ENCODE measurements at places on chromosomes 3 and 15.

GRCh38 chr15:49410641-49411040 lies 12.4 kb upstream of the FGF7 start:
- no peak for DNase-seq

DNA sequence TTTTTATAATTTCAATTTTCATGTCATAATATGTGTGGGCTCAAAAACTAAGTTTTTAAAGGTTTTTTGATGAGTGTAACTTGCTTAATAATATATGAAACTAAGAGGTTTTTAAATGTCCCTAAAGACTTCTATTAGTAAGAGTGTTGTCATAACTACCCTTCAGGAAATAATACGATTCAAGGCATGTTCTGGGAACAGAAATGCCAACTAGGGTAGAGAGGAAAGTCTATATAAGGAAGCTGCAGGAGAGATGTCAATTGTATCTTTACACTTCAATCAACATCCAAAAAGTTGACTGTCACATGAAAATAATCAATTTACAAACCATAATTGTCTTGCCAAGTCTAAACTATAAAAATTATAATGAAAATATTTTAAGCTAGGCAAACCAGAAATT lies 76.3 kb downstream of the SMARCC1 start:
- DNase-seq = no peak

- no peak for DNase-seq
These were observed at the start of gene NRG4 for GRCh38 chr15:76011627-76012551. Gene NRG4, minus strand, starts transcription at chr15:76012424. Its CDS starts 1,194 bp downstream, at chr15:76011230.

GRCh38 chr15:63945838-63946298 lies 100.4 kb downstream of the DAPK2 start:
- DNase-seq = no peak

- DNase-seq = no peak
These were observed 31.6 kb downstream of the SLC24A1 start for GRCh38 chr15:65653341-65653740.

- no peak for DNase-seq
These were observed 7.3 kb downstream of the ST3GAL6 start for GRCh38 chr3:98770261-98771039.

- no peak for DNase-seq
These were observed 1.3 kb downstream of the FAM43A start for GRCh38 chr3:194686816-194687637.

DNA sequence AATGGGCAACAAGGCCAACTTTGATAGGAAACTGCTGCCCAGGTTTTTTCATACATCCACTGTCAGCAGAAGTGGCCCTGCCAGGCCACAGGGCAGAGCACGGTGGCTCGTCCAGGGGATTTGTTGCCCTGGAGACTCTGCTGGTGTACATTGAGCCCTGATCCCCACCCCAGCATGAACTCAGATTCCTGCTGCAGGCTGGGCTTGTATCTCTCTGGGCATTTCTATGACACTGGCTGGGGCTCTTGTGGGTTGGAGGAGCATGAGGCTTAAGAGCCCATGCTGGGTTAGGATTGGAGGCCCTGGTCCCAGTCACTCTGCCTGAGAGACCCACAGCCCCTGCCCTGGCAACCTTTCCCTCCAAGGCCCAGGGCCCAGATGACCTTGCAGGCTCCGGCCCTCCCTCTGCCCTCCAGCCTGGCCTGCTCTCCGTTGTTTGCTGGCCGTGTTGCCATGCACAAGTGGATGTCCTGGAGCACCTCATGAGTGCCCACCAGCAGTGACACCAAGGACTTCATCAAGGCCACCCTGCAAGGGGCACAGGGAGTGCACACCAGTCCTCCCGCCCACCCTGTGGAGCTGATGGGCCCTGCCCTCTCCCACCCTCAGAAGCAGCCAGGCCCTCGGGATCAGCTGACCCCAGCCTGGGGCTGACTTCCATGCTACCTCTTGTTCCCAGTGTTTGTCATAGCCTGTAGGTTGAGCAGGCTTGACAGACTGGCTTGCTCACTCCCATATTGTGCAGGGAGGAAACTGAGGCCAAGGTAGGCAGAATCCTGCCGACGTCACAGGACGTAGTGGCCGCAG lies 58.2 kb downstream of the ZNF445 start:
- DNase-seq = no peak

- no peak for DNase-seq
These were observed 8.1 kb downstream of the IL1RAP start for GRCh38 chr3:190521998-190522397.

GRCh38 chr3:119635719-119636118 lies 24.7 kb downstream of the POPDC2 start:
- no peak for DNase-seq

DNA sequence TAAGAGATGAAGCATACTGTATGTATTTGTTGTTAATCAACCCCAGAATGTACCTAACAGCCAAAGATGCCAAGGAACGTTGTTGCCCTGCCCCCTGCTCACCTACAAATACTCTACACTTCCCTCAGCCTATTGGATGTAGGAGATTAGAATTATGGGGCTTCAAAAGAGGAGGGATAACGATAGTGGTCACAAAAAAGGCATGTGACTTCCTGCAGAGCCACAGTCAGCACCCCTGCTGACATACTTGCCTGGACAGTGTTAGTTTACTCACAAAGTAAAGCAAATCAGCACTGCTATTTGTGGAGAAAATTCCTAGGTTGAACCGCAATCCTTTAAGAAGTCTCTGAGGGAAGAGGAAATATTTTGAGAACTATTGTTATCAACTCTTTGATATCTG lies 37.9 kb downstream of the PARP15 start:
- no peak for DNase-seq

DNA sequence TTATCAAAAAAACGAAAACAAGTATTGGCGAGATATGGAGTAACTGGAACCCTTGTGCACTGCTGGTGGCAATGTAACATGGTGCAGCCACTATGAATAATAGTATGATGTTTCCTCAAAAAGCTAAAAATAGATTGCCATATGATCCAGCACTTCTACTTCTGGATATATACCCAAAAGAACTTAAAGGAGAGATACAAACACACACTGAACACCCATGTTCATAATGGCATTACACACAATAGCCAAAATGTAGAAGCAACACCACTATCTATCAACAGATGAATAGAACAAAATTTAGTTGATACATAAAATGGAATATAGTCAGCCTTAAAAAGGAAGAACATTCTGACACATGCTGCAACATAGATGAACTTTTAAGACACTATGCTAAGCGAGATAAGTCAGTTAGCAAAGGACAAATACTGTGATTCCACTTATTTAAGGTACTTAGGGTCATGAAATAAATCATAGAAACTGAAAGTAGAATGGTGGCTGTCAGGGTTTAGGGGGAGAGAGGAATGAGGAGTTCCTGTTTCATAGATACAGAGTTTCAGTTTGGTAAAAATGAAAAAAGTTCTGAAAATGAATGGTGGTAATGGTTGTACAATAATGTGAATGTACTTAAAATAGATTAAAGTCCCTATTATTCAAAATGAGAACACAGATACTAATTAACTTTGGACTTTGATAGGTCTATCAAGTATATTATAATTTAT lies 59.4 kb upstream of the IMPG2 start:
- no peak for DNase-seq

GRCh38 chr3:41424543-41425300 lies 225.4 kb downstream of the CTNNB1 start:
- DNase-seq = no peak

GRCh38 chr3:17995769-17996168 lies 253.3 kb upstream of the TBC1D5 start:
- DNase-seq = no peak

- DNase-seq = no peak
These were observed 921.9 kb downstream of the SQOR start for GRCh38 chr15:46556559-46557379.

GRCh38 chr3:60757724-60758123 lies 493.5 kb downstream of the FHIT start:
- DNase-seq = no peak

- DNase-seq = no peak
These were observed 41.8 kb upstream of the NEDD4 start for GRCh38 chr15:56035166-56035565.

GRCh38 chr15:89630260-89630659 lies 25.0 kb downstream of the KIF7 start:
- DNase-seq = no peak

DNA sequence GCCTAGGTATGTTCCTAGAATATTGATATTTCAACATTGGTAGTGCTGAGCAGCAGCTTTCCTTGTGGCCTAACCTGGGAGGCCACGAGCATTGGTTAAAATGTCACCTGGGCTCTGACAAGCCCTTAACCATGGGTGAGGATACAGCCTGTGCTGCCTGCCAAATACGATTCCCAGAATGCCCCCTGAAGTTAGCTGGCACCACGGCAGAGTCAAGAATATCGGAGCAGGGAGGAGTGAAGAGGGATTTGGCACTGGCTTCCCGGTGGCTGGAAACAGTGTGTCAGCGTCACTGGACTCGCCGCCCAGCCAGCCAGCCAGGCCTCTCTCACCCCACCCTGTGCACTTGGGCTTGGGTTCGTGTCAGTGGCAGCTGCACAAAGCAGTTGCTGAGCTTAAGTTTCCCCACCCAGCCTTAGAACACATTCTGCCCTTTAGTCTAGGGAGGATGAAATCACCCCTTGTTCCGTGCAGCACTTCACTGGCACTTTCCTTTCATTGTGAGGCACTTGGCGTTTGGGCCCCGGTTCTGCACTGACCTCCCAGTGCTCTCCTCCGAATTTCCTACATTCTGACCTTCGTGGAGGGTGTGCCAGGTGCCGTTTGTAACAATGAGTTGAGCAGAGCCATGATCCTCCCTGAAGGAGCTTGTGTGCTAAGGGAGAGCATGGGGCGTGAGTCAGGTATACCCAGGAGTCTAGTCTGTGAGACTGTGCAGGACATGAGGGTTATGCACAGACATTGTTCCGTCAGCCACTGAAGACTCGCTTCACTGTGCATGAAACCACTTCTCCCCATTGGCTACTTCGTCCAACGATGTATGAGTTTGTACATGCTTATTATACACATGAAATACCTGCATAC lies 152.8 kb upstream of the BHLHE40 start:
- no peak for DNase-seq
